Hindlimb muscle (tissue), 1 donor: ENCODE measurements at places on chromosomes 6 and 20.
A peak's percentile ranks its signal among the peaks of the same experiment; 100 is the strongest.

DNA sequence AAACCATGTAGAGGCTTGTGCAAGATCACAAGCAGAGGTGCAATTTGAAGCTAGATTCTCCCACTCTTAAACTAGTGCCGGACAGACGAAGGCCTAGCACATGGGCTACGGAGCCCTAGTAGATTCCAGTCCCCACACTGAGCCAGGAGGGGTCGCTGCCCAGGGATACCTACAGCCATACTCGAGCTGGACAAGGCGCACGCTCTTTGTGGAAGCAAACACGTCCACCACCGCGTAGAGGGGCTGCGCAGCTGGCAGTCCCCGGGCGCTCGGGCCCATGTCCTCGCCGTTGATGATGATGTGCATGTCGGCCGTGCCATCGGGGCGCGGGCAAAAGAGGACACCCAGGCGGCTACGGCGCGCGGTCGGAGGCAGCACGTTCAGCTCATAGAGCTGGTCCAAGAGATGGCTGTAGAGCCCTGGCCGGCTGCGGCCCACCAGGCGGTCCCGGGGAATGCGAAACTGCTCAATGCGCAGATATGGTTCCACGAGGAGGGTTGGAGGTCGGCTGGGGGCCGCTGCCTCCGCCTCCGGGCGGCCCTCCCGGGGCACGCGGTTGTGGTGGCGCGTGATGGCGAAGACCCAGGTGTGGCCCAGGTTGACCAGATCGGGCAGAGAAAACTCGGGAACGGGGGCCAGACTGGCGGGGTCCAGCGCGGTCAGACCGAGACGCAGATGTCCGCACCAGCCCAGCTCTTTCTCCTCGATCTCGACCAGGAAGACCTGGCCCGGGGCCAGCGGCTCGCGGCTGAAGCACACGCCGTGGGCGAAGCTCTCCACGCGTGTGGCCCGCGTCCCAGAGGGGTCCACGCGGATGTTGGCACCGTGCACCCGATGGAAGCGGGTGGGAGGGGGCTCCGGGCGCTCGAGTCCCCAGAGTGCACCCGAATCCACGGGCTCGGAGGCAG is 677 bp downstream of the NEURL2 start:
- DNase-seq, result peak; percentile 84

DNA sequence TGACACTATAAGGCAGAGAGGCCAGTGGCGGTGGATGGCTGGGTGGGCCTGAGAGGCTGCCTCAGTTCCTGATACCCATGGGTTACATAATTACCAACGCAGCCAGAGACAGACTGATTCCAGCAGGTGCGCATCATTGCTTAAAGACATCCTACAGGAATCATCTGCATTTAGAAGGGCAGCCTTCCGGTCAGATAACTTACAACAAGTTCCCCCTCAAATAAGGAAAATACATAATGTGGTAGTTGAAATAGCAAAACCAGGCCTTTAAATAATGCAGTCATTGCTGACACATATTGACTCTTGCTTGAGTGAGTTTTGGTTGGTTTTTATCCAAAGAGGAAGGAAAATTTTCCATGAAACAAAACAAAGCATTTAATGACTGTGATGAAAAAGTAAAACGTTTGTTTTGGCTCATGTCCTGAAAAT is 81.9 kb downstream of the SIM1 start:
- no peak for DNase-seq

DNA sequence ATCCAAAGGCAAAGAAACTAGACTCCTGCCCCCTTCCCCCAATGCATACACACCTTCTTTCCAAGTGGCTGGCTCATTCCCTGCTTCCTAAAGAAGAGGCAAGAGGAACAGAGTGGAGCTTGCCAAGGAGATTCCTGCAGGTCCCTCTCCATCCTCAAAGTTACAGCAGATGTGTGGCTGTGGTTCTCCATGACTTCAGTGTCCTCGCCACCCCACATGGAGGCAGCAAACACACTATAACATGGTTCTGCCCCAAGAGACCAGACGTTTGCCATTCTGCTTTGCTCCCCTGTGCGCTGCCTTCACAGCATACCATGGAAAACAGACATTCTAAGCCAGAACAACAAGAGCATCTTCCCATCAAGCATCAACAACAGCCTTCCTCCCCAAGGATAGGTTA is 84.4 kb downstream of the BACH2 start:
- no peak for DNase-seq

- no peak for DNase-seq
Measured at GRCh38 chr6:148955441-148955840, 208.6 kb downstream of the UST start.

- no peak for DNase-seq
Measured at GRCh38 chr6:82283771-82284410, 36.3 kb upstream of the IBTK start.

GRCh38 chr6:157952861-157953351 is 28.8 kb upstream of the SYNJ2 start:
- DNase-seq, result no peak

DNA sequence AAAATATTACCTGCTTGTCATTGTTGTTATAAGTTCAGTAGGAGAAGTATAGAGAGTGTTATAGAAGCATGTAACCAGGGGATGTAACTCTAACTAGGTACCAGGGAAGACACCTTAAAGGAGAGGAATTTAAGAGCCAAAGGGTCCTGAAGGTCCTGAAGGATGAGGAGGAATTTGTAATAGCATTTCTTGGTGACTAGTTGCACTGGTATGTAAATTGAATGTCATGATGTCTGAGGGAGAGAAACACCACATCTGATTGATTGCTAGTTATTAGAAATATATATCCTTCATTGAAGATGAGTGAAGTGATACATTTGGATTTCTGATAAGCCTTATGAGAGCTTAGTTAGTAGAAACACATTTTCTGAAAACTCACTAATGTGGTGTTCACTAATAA is 643.8 kb downstream of the RFPL4B start:
- DNase-seq, result no peak

- DNase-seq, result no peak
Measured at GRCh38 chr6:13866301-13866700, 51.9 kb upstream of the MCUR1 start.

GRCh38 chr6:33276581-33276863 is 401 bp upstream of the B3GALT4 start:
- no peak for DNase-seq

- DNase-seq, result no peak
Measured at GRCh38 chr6:111921103-111921502, 47.9 kb upstream of the FYN start.
